ENCODE measurements at places on chromosomes 4 and X.

DNA sequence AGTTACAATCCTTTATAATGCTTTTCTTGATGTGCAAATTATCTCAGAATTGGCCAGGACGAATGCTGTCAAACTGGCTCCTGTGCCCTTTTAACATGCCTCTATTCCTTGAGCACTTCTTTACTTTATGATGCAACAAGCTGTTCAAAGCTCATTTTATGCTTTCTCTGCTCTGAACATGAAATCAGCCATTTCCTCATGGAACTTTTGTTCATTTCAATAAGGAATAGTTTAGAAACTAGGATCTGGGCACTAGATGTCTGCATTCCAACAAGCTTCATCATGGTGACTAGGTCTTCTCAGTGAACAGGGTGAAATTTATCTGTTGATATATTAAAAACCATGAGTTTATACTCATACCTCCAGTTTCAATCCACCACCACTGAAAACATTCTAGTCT is 87.3 kb upstream of the TEX13A start:
- no peak for DNase-seq

DNA sequence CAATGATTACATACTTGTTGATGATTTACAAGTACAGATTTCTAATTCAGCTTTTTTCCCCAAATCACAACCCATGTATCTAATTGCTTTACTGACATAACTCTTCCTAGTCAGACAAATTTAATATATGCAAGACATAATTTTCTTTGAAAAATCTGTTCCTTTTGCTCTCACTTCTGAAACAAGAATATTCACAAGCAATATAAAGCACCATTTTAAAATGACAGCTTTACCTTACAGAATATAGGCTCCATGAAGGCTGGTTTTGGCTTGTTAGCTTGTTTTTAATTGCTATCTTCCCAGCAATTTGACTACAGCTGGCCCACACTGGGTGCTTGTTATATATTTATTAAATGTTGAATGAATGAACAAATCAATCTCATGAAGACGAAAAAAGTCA is 24.5 kb downstream of the GPM6A start:
- DNase-seq, result no peak

- peak; percentile 98 for DNase-seq
Observed at GRCh38 chr4:8198906-8199593, at the start of gene SH3TC1. Gene SH3TC1 (plus strand): TSS chr4:8199290. CDS start chr4:8205195, 5,905 bp downstream.

DNA sequence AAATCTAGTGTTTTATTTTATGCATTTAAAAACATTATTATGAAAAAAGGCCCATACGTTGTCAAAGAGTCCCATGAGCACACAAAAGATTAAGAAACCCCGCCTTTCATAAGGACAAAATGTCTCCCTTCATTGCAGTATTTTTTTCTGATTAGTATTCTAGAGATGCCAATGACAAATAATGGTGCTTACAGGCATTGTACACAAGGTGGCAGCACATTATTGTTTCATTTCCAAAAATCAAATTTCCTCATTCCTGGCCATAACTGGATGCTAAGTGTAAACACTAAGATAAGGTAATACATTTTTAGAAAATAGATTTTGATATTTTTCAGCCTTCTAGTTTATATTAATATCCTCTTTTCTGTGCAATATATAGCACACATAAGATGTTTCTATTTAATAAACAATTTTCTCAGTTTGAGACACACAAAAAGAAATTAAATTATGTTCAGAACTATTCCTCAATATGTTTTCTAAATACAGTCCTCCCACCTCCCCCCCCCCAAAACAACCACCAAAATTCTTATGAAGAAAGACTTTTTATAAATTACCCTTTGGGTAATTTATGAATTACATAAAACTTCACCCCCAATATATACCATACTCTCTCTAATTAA is 47.7 kb downstream of the TIGD2 start:
- DNase-seq, result peak; percentile 77

DNA sequence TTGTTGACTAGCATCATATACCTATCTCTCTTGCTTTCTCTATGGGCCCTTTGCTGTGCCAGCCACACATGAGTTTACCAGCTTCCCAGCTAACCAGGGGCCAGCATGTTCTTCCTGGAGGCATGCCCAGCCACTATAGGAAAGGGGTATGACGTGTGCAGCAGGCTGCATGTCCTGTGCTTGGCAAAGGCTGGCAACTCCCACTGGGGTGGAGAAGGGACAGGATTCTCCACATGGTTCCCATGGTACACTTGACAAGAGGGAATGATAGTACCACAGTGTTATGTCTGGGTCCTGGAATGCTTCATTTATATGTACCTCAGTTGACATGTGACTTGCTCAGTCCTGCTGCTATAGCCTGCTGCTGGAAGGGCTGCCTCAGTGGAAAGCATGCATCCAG is 78.8 kb downstream of the TMEM164 start:
- DNase-seq, result peak; percentile 4

GRCh38 chr4:56958111-56958517 is 19.3 kb downstream of the NOA1 start:
- peak; percentile 92 for DNase-seq

DNA sequence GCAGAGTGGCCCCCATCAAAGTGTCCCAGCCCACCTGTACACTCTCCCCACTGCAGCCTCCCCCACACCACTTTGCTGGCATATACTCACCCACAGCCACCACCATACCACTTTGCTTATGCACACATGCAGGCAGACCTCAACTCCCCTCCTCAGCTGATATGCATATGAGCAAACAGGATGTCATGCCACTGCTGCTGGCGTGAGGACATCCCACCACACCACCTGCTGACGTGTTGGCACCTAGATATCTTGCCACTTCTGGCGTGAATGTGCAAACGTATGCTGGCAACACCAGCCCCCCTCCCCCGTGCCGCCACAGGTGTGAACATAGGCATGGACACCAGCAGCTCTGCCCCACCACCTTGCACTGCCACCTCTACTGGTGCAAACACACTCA is 22.4 kb upstream of the MAGEA8 start:
- no peak for DNase-seq

GRCh38 chr4:64095398-64095797 is 313.9 kb downstream of the TECRL start:
- DNase-seq, result no peak

DNA sequence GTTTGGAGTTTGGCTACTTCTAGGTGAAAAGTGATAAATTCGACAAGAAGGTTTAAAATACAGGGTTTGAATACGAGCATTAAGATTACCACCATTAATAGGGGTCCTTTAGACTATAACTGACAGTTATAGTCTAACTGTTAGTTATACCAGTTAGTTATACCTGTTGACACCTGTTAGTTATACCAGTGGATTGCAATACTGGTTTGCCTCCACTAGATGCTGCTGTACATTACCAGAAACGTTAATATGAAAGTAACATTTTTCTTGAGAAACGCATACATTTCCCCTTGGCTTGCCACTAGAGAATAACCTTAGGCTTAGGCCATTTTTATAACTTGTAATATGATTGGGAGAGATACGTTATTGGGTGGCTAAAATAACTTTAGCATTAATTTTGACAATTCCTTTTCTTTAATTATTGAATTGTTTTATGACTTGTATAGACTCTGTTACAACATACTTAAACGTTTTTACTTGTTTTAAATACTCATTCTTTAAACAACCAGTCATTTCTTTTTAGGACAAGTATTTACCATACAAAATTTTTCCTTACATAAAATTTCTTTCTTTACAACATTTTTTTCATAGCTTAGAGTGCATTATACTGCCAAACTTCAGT is 911.2 kb downstream of the FSTL5 start:
- no peak for DNase-seq

DNA sequence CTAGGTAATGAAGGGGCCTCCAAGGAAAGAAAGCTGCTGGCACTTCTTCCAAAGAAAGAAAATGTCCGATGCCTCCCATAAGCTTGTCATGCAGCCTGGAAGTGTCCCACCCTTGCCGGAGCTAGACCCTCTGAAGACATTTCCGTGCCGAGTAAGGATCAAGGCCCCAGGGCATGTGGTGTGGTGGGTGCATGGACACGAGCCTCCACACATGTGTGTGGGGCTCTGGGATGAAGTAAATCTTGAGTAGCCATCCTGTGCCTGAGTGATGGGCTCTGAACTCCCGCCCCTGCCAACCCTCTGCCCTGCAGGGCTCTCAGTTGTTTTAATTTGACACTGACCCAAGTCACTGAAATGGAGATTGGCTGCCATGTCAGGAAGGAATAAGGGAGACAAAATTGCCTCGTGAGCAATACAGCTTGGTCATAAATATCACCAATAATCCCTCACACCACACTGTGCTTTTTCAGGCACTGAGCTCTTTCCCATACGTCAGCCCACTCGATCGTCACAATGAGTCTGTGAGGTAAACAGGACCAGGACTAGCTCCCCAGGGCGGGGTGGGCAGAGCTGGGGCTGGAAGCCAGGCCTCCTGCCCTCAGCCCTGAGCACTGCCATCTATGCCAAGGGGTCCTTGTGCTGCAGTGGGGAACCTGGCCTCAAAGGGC is 24.6 kb downstream of the CNGA2 start:
- DNase-seq, result no peak

DNA sequence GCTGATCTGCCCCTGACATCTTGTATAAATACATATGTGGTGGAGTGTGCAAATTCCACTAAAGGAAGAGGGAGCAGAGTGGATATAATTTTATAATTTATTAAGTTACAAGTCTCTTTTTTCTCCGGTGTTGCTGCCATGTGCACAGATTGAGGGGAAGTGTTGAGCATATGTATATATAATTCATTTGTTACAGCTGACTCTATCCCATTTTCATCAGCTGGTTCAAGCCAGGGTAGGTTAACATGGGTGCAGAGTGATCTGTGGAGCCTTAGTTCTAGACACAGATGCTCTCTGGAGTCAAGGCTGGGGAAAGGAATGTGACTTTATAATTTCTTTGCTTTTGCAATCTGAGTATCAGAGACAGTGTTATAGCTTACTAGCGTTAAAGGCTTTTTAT is 103.5 kb downstream of the WWC2 start:
- DNase-seq, result no peak

DNA sequence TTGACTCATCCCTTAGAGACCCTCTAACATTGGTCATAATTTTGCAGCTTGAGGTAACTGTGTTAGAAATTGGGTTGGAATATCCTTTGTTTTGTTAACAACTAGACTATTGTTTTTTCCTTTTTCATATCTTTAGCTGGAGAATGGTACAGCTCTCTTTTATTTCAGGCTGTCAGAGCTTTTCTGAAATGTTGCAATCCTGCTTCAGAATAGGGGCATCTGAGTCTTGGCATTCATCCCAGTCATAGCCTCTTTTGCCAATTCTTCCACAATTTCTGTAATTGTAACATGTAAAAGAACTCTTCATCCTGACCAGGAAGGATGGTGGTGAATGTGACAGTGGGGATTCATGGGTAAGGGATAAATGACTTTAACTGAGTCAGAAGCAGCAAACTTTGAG is 128.7 kb downstream of the FHIP1A start:
- no peak for DNase-seq

- DNase-seq, result peak; percentile 14
Observed at GRCh38 chrX:141642979-141643378, 53.5 kb downstream of the SPANXA2 start.

DNA sequence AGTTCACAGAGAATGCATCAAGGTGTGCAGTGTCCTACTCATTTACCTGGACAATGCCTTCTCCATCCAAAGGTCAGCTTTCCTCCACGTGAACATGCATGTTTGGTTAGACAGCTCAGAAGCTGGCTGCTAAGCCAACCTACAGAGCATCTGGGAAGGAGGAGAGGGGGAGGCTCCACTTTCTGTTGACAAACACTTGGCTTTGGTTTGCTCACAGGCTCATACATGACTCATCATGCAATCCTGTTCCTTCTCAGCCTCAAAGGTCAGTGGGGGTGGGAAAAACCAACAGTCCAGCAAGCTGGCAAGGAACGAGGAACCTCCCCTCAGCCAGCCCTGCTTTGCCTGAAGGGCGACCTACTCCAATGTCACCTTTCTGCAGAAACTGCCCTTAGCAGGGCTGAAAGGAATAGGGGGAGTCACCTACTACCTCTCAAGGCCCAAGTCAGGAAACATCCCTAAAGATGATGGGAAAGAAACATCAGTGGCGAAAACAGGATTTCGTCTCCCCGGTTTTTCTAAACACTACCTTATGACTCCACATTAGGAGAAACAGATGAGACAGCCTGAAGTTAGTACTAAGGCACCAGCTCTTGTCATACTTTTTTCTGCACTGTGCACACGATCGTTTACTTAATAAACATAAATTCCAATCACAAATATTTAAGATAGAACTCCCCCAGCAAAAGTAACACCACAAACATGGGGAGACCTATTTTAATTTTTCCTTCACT is 37.9 kb downstream of the RELL1 start:
- peak; percentile 77 for DNase-seq

- DNase-seq, result no peak
Observed at GRCh38 chr4:3107691-3108121, 33.2 kb downstream of the HTT start.

DNA sequence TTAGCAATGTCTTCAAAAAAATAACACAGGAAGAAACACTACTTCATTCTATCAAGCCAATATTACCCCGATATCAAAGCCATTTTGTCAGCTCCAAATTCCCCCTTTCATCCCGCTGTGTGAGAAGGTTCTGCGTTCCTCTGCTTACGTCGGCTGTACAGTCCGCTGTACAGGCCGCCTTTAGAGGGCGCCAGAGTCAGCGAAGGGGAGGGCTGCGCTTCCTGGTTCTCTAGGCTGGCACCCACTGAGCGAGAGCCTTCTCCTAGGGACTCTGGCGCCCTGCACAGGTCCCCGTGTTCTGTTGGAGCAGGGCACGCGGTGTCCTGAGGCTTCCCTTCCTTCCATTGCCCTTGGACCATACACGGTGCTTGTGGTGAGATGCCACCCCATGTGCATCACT is 25.3 kb upstream of the CT45A1 start:
- DNase-seq, result peak; percentile 3

GRCh38 chr4:177451108-177451500 is 8.9 kb upstream of the AGA start:
- DNase-seq, result no peak
